Left lung (tissue), 14 donors: ENCODE measurements at places on chromosomes 6 and 20. TPM values are rescaled to one million over a fixed set of nuclear protein-coding genes. Genes with fewer than 3 reads are reported as not detected.

GRCh38 chr6:81939766-81940165, 187.3 kb upstream of the TENT5A start:
- DNase-seq, result no peak

DNA sequence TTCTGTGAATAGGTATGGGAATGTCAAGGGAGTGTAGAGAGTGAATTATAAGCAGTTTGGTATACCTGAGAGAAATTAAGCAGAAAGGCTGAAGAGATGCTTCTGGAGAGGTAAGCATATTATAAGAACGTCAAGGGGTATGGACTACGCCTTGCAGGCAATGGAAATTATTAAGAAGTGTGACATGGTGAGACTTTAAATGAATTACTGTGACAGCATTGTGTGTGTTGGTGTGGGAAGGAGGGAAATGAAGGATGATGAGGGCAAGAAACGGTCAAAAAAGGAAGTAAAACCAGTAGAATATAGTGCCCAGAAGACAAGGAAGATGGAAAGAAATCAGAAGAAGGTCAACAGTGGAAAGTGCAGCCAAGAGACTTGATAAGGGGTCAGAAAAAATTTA, 5.9 kb downstream of the KHDRBS2 start:
- DNase-seq, result no peak

GRCh38 chr6:120700001-120700400, 634.3 kb downstream of the TBC1D32 start:
- no peak for DNase-seq

- no peak for DNase-seq
Measured at GRCh38 chr6:7402716-7403115, 13.1 kb downstream of the RIOK1 start.

DNA sequence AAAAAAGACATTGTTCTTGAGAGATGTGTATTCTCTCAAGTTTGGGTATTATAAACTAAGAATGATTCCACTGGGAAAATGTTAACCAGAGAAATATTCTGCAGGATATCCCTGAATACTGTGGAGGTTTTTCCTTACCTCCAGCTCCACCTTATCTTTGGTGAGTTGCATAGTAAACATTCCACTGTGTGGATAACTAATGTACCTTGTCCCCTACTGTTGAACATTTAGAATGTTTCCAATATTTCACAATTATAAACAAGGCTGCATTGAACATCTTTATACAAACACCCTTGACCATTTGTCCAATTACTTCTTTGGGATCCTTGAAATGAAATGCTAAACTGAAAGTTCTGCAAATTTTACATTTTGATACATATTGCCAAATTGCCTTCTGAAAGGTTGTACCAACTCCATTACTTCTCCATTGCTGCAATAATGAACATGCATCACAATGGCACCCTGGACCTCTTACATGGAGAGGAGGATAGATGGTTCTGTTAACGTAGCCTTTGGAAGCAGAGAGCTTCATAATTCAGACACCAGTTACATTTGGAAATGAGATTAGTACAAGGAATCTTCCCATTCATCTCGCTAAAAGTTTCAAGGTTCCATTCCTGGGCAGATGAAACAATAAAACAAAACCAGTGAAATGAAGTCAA, 35.0 kb upstream of the STK35 start:
- DNase-seq, result no peak

DNA sequence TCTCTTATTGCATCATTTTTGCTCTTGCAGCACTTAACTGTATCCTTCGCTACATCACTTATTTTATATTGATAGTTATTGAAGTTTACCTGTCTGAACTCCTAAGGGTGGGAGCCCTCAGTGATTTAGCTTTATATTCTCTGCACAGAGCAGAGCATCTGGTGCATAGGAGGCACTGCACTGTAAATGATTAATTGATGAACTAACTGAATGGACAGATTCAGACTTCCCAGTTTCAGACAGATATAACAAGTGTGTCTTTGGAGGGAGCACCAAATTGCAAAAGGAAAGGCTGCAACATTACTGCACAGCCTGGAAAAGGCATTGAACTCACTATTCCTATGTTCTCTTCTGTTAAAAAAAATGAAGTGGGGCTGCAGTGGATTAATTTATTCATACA, 160.3 kb downstream of the EDN1 start:
- DNase-seq, result no peak

GRCh38 chr6:3516092-3516491, 59.2 kb upstream of the SLC22A23 start:
- no peak for DNase-seq

GRCh38 chr6:54415517-54415916, 107.3 kb downstream of the TINAG start:
- DNase-seq, result no peak

The NFKBIE gene
- 19.3 TPM for total RNA-seq

The ANKRD66 gene
- 2.4 TPM for total RNA-seq

The GPR6 gene
- not detected for total RNA-seq

The PEX3 gene
- 13.4 TPM for total RNA-seq

The RNASET2 gene
- total RNA-seq, result 51.0 TPM
